ENCODE measurements at places on chromosomes 7 and 10. TPM values are rescaled to one million over a fixed set of nuclear protein-coding genes. Genes with fewer than 3 reads are reported as not detected.

DNA sequence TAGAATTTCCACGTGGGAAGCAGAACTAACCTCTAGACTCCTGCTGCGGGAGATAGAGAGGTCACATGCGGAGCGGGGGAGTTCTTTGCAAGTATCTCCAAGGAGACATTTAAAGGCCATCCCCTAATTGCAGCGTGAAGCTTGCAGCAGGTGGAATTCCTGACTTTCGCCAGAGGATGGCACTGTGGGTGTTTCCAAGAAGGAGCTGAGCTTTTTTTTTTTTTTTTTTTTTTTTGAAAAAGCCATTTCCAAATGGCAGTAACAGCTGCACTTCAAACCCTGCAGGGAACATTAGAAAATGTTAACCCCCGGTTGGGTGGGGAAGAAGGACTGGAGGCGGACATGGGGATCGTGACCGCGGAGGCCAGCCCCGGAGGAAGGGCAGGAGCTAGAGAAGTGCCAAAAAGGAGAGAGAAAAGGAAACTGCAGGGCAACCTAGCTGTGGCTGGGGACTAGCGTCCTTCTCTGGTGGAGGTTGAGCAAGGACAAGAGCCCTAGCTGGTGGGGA lies 487.7 kb downstream of the TYW1 start:
- peak; percentile 16 for DNase-seq

DNA sequence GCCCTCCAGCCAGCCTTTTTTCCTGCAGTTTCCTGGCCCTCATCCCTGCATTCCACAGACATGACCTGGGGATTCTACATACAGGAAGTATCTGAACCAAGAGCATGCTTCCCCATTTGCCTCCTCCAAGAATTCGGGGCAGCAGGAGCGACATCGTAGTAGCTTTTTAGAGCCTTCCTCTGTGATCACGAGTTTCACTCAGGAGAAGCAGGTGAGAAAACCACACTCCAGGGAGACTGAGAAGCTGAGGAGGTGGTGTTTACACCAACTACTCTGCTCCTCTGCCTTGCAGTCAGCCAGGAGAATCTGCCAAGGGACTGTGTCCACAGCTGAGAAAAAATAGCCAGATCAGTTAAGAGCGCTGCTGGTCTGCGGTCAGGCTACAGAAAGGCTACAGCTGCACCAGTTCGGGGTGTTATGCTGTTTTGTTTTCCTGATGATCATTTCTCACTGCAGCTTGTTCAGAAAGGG lies 54.1 kb downstream of the HSPA12A start:
- DNase-seq = no peak

- DNase-seq = no peak
These were observed 84.2 kb upstream of the CREB5 start for GRCh38 chr7:28328146-28328545.

DNA sequence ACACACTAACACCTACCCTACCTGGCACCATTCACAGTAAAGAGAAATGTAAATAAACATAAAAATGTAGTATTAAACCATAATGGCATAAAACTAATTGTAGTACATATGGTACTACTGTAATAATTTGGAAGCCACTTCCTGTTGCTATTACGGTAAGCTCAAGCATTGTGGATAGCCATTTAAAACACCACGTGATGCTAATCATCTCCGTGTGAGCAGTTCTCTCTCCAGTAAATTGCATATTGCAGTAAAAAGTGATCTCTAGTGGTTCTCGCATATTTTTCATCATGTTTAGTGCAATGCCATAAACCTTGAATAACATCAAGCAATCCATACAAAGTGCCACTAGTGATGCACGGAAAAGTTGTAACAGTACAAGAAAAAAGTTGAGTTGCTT lies 75.4 kb downstream of the CFTR start:
- no peak for DNase-seq

The DNAH11 gene
- total RNA-seq = 1.3 TPM

Data from activated CD4-positive, alpha-beta T cell treated with anti-CD3 and anti-CD28 coated beads, Interleukin-2, amount 10 ng/mL, durations not matched to agents 7 days and 5 days (primary cell).